ENCODE measurements at places on chromosomes 7 and 10.

DNA sequence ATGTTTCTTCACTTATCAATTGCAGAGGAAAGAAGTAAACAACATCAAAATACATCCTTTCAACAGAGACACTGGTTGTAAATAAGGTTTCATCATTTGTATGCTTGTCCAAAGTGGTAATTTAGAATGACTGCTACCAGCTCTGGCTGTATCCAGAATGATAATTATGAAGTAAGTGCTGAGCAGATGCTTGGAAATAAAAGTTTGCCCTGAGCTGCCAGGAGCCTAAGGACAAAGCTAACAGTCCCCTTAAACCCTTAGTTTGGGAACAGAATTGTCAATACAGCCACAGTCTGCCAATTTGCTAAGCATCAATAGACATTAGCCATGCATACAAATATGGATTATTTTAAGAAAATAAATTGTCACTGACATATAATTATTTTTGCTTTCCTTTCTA, 147.0 kb upstream of the SLC13A1 start:
- DNase-seq: no peak

DNA sequence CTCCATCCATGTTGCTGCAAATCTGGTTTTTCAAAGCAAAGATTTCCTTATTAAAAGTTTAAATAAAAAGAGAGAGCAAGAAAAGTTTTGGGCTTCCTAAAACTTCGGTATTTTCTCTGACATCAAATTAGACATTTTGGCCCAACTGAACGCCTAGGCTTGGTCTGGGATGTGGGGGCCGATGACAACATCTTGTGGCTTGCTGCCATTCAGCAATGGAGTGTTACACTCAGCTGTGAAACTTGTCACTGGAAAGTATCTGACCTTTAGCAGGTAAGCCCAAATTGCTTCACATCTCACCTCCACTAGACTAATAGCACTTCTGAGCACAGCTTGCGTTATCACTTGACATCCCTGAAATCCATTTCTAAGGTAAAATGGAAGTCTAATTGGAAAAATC, 320.6 kb downstream of the GATA3 start:
- DNase-seq: no peak

DNA sequence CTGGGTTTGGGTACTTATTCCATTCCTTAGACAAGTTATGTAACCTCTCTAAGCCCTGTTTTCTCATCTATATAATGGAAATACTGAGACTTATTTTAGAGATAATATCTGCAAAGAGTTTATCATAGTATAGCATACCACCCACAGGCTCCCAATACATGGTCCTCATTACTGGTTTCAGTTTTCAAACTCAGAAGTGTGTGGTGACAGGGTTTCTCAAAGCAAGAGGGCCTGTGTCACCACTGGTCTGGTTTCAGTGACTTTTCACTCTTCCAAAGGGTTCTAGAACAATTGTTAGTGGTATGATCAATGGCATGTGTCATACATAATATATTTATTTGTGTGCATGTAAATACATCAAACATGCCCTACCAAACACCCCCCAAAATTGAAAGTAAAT, 89.2 kb upstream of the BMPER start:
- DNase-seq: no peak

GRCh38 chr10:102612964-102613275, 31.4 kb upstream of the TRIM8 start:
- no peak for DNase-seq

- peak; percentile 41 for DNase-seq
Measured at GRCh38 chr7:41148521-41148951, 554.4 kb downstream of the INHBA start.

- DNase-seq: peak; percentile 5
Measured at GRCh38 chr10:80662429-80663261, 124.9 kb downstream of the SH2D4B start.

DNA sequence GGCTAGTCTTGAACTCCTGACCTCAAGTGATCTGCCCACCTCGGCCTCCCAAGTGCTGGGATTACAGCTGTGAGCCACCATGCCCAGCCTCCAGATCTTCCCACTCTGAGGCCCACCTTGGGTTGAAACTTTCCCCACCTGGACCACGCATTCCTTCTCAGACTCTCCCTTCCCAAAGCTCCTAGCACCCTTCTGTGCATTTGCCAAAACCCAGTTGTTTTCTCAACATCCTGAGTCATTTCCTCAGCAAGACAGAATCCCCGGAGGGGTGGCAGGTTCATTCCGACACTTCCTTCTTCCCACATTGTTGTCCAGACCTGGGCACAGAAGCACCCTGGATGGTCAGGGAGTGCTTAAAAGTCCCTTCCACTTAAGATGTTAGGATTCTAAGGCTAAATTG, 28.9 kb downstream of the BAG3 start:
- DNase-seq: no peak

GRCh38 chr10:133124357-133125211, 35.4 kb upstream of the KNDC1 start:
- no peak for DNase-seq

GRCh38 chr7:55309040-55309991, 55.8 kb upstream of the LANCL2 start:
- no peak for DNase-seq

DNA sequence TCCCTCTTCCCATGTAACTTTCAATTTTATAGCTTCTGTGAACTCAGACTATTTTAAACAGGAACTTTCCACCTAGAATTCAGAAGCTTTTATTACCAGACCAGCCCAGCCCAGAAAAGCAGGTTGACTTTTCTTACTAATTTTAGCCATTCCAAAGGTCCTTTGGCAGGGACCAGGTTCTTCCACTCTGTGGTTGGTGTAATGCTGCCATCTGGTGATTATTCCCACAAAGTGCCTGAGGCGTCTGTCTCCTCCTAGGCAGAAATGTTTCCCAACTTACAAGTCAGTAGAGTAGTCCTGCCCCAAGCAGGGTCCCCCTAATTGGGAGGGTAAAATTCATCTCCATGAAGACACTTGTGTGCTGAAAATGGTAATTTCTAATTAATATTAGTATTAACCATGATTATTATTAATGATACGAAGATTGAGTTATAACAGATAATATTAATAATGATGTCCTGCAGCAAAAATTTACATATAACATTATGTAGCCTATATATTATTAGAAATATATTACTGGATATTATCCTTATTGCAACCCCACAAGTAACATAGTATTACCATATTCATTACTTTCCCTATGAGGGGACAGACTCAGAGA, 53.0 kb upstream of the PPP1R17 start:
- DNase-seq: peak; percentile 59

- no peak for DNase-seq
Measured at GRCh38 chr10:109899356-109900331, 23.7 kb downstream of the XPNPEP1 start.

- DNase-seq: no peak
Measured at GRCh38 chr7:140230516-140230860, 53.7 kb upstream of the KDM7A start.

- DNase-seq: no peak
Measured at GRCh38 chr10:94180576-94180975, 182.2 kb downstream of the NOC3L start.

- DNase-seq: no peak
Measured at GRCh38 chr7:159238541-159238940, 93.9 kb upstream of the VIPR2 start.

DNA sequence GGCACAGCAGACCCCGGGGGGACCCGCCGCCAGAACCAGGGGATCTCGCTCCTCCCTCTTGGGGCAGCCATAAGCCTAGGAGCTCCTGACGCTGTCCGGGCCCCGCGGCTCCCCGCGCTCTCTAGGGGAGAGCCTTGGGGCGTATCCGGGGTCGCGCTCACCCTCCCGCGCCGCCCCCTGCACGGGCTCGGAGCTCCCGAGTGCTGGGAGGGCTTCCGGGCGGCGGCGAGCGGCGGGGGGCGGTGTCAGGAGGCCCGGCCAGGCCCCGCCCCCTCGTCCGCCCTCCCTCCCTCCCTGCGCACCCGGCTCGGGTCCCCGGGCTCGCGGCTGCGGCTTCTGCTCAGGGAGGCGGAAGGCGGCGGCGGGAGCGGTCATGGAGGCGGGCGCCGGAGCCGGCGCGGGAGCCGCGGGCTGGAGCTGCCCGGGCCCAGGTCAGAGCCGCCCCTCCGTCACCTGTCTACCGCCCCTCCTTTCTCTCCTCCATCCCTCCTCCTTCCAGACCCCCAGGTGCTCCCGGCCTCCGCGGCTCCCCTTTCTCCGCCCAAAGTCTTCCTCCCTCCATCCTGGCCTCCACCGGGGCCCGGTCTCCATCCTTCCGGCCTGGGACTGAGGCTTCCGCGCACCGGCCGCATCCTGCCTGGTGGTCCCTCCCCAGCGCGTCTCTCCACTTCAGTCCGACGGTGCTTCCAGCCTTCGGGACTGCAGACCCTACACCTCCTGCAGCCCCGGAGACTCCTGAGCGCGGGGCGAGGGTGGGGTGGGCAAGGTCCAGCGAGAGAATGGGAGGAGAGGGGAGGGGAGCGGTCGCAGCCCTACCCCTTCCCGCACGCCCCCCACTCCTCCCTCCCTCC, at the start of gene CCDC136:
Gene CCDC136, plus strand, starts transcription at position 848 of the 851 bp plus-strand sequence. CDS start 444 bp downstream, outside the sequence.
- DNase-seq: no peak

DNA sequence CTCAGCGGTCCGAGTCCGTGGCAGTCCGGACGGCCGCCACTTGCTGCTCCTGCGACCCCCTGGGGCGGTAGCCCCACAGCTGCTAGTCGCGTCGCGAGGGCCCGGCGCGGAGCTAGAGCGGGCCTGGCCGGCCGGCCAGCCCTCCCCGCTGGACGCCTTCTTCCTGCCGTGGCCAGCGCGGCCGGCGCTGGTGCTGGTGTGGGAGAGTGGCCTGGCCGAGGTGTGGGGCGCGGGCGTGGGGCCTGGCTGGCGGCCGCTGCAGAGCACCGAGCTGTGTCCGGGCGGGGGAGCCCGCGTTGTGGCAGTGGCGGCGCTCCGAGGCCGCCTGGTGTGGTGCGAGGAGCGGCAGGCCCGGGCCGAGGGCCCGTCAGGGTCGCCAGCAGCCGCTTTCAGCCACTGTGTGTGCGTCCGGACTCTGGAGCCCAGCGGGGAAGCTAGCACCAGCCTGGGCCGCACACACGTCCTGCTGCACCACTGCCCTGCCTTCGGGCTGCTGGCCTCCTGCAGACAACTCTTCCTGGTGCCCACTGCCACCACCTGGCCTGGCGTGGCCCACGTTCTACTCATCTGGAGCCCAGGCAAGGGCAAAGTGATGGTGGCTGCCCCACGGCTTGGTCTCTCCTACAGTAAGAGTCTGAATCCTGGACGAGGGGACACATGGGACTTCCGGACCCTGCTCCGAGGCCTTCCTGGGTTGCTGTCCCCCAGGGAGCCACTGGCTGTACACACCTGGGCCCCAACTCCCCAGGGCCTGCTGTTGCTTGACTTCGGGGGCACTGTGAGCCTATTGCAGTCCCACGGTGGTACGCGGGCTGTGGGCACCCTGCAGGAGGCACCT, 631 bp downstream of the HPS6 start:
- DNase-seq: no peak

DNA sequence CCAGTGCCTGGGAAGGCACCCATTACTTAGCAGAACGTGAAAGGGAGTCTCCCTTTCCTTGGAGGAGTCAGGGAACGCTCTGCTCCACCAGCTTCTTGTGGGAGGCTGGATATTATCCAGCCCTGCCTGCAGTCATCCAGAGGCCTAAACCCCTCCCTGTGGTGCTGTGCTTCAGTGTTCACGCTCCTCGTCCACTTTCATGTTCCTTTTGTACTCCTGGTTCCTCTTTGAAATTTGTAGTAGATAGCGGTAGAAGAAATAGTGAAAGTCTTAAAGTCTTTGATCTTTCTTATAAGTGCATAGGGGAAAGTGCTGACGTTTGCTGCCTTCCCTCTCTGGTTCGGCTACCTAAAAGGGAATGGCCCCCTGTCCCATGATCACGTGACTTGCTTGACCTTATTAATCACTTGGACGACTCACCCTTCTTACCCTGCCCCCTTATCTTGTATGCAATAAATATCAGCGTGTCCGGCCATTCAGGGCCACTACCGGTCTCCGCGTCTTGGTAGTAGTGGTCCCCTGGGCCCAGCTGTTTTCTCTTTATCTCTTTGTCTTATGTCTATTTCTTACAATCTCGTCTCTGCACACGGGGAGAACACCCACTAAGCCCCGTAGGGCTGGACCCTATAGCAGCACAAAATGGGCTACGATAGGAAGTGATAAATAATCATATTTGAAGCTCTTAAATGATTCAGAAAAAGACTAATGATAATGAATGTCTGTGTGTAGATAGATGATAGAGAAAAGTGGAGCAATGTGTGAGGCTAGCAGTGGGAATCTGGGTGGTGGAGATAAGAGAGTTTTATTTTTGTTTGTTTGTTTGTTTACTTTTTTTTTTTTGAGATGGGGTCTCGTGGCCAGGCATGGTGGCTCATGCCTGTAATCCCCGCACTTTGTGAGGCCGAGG, 5.8 kb upstream of the ESYT2 start:
- no peak for DNase-seq

DNA sequence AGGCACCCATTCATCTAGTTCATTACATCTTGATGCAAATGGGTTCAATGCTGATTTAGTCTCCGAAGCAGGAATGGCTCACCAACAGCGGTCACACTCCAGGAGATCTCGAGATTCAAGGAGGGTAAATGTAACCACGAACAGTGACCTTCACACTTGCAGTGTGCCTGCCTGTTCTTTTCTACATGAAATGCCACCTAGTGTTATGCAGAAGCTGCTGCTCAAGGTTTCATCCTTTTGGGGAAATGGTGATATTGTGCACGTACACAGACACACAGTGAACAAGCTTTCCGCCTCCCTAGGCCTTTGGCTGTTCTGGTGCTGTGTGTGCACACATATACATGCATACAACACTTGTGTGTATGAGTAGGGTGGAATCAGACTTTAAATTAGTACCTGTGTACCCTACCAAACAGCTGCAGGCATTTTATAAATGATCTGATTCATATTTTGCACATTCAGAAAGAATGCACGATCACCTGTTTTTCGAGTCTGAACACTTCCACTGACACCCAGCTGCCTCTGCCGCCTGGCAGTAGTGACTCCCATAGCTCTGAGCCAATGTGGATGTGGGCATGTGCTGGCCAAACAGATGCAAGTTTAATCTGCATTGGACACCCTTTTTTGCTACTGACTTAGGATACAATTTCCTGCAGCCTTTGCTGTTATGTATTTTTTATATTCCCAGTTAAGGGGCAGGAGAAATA, 100.5 kb downstream of the TACC2 start:
- no peak for DNase-seq

GRCh38 chr7:151648429-151648828, 128.7 kb upstream of the RHEB start:
- DNase-seq: no peak

- no peak for DNase-seq
Measured at GRCh38 chr7:42161719-42162118, 75.3 kb downstream of the GLI3 start.

GRCh38 chr10:24210501-24210900, 1.6 kb downstream of the KIAA1217 start:
- no peak for DNase-seq

- DNase-seq: no peak
Measured at GRCh38 chr7:1020849-1021251, 23.5 kb upstream of the GPR146 start.

DNA sequence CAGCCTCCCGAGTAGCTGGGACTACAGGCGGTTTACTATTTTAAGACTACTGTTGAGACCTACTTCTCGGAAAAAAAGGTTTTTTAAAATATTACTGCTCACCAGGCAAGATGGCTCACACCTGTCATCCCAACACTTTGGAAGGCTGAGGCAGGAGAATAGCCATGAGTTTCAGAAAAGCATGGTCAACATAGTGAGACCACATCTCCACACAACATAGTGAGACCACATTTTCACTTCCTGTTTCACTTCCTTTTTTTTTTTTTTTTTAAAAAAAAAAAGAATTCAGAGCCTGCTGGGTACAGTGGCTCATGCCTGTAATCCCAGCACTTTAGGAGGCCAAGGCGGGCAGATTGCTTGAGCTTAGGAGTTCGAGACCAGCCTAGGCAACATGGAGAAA, 46.5 kb downstream of the SVOPL start:
- no peak for DNase-seq

- no peak for DNase-seq
Measured at GRCh38 chr10:36469585-36469984, 655.8 kb upstream of the ANKRD30A start.

- no peak for DNase-seq
Measured at GRCh38 chr10:46317889-46318288, 31.1 kb downstream of the ANTXRL start.

Data from NCI-H2029 treated with DMSO at 0.1 percent for 48 hours (cell line).